Activated B cell treated with CpG ODN at 0.5 μM for 24 hours (primary cell): ENCODE measurements at places on chromosomes 7 and 10.
A peak's percentile ranks its signal among the peaks of the same experiment; 100 is the strongest.

DNA sequence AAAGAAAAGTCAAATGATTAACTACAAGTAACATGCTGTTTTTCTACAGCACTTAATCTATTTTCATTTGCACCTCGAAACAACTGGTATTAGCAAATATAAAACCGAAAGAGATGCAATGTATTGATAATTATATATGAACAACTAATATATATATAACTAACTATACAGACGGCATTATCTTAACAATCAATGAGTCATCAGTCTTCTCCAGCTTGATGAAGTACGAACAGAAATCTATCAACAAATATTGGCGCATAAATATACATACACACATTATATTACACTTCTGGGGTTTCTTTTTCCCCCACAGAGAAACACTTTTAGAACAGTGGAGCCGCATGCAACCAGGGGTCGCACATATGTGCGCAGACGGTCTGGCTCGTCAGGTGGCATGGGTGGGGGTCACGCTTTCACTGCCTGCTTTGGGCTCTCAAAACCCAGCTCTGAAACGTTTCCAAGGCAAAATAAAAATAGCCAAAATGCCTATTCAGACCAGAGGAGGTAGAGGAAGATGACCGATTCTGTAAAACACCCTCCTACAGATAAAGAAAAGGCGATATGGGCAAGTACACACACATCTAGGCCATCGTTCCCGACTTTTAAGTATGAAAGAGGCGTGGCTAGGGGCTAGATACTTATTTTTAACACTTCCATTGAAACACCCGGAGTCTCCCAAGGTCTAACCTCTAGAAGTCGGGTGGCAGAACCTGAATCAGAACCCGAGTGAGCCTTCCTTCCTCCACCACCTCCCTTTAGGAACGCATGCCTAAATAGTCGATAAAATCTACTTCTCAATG is 1.7 kb downstream of the ARHGAP12 start:
- no peaks in the 10 kb centered on the region for H3K27me3 ChIP-seq
- peak overlapping the region; percentile 91 for H3K4me3 ChIP-seq
- H3K4me1 ChIP-seq = peaks cover 53% of the 10 kb centered on the region
- no peak for DNase-seq

DNA sequence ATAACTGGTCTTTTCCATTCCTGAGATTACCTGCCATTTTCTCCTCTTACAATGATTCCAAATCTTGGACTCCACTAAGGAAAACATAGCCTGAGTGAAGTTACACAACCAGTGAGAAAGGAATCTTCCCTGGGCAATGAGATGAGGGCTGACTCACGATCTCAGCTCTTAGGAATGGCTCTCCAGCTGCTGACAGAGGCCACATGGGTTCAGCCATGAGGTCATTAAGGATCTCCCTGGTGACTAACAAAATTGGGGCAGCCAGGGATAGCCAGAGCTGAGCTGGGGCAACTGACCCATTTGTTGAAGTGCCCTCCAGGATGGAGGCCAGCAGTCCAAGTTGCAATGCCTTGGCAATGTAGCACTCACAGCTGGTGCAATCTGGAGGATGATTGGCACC is 78.7 kb upstream of the MKLN1 start:
- peaks cover 10% of the 10 kb centered on the region for H3K27me3 ChIP-seq
- H3K4me1 ChIP-seq = no peaks in the 10 kb centered on the region
- H3K4me3 ChIP-seq = no peak overlapping the region
- no peak for DNase-seq
- no peaks in the 10 kb centered on the region for H3K36me3 ChIP-seq
- H3K27ac ChIP-seq = no peak overlapping the region

DNA sequence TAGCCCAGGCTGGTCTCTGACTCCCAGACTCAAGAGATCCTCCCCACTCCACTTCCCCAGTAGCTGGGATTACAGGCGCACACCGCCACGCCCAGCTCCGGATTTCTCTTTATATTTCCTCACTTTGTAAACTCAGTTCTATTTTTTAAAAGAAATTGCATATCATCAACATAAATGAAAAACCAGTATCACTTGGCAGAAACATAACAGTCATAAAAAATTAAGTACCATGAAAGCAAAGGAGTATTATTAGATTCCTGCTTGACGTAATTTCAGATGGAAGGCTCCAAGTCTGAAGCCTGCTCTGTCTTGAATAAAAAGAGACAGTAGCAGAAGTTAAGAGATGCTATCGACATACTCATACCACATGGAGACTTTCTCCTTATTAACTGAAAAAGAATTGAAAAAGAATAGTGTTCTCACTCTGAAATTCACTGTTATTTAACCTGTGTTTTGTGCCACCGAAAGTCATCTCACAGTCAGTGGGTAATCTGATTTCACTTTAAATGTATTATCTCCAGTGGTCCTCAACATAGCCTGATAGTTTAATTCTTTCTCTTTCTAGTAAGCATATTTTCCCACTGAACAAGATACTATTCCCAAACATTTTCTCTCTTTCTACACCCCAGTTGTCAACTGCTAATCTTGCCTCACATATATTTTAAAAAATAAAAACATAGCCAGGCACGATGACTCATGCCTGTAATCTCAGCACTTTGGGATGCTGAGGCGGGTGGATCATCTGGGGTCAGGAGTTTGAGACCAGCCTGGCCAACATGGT is 40.3 kb upstream of the ADRB1 start:
- DNase-seq = no peak
- no peak overlapping the region for H3K4me3 ChIP-seq
- peaks cover 15% of the 10 kb centered on the region for H3K27me3 ChIP-seq
- H3K4me1 ChIP-seq = peaks cover 11% of the 10 kb centered on the region
- H3K27ac ChIP-seq = no peak overlapping the region

- no peaks in the 10 kb centered on the region for H3K27me3 ChIP-seq
- H3K27ac ChIP-seq = no peak overlapping the region
- no peak for DNase-seq
- no peaks in the 10 kb centered on the region for H3K36me3 ChIP-seq
Observed at GRCh38 chr7:114656466-114656865, 241.9 kb downstream of the FOXP2 start.

GRCh38 chr10:62062028-62062427 is 160.5 kb downstream of the ARID5B start:
- peaks cover 93% of the 10 kb centered on the region for H3K36me3 ChIP-seq
- H3K4me3 ChIP-seq = no peak overlapping the region
- H3K27ac ChIP-seq = peak overlapping the region; percentile 54
- DNase-seq = no peak

- peaks cover 29% of the 10 kb centered on the region for H3K36me3 ChIP-seq
- no peaks in the 10 kb centered on the region for H3K4me1 ChIP-seq
- H3K27me3 ChIP-seq = no peaks in the 10 kb centered on the region
- DNase-seq = no peak
- no peak overlapping the region for H3K4me3 ChIP-seq
Observed at GRCh38 chr10:12719365-12719764, 282.1 kb downstream of the CCDC3 start.

GRCh38 chr10:67925449-67926005 is 41.1 kb downstream of the SIRT1 start:
- H3K27ac ChIP-seq = no peak overlapping the region
- H3K4me1 ChIP-seq = no peaks in the 10 kb centered on the region
- H3K27me3 ChIP-seq = no peaks in the 10 kb centered on the region
- H3K36me3 ChIP-seq = peaks cover 72% of the 10 kb centered on the region
- no peak overlapping the region for H3K4me3 ChIP-seq

DNA sequence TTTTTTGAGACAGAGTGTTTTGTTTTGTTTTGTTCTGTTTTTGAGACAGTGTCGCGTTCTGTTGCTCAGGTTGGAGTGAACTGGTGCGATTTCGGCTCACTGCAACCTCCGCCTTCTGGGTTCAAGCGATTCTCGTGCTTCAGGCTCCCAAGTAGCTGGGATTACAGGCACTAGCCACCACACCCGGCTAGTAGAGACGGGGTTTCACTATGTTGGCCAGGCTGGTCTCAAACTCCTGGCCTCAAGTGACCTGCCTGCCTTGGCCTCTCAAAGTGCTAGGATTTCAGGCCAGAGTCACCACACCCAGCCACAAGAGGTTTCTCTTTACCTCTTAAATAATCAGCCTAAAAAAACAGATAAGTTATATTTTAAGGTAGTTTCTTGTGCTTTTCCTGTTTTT is 8.7 kb upstream of the ARHGAP12 start:
- H3K27me3 ChIP-seq = no peaks in the 10 kb centered on the region
- H3K27ac ChIP-seq = no peak overlapping the region
- H3K4me3 ChIP-seq = no peak overlapping the region
- H3K4me1 ChIP-seq = peaks cover 4% of the 10 kb centered on the region
